Stimulated activated CD4-positive, alpha-beta T cell treated with anti-CD3 and anti-CD28 coated beads, TNF-alpha, amount 100 ng/mL, for 48 hours (primary cell): ENCODE measurements at places on chromosomes 11 and 22.

DNA sequence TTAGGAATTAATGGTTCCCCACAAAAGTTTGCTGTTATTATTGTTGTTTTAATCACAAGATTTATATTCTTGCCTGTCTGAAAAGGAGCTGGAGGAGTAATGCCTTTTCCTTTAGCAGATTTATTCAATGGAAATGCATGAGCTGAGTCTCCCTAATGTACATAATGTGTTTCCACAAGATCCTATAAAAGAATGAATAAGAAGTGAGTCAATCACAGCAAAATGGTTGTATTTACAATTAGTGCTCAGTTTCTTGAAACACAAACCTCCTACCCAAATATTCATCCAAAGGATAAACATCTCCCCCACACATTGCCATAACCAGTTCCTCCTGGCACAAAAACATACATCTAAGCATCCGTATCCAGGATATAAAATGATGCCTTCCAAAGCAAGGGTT, 33.3 kb downstream of the ME3 start:
- no peak for DNase-seq

- DNase-seq, result no peak
Observed at GRCh38 chr11:66789097-66789890, 53.9 kb upstream of the RCE1 start.

- no peak for DNase-seq
Observed at GRCh38 chr11:115939731-115940421, 435.7 kb upstream of the CADM1 start.

DNA sequence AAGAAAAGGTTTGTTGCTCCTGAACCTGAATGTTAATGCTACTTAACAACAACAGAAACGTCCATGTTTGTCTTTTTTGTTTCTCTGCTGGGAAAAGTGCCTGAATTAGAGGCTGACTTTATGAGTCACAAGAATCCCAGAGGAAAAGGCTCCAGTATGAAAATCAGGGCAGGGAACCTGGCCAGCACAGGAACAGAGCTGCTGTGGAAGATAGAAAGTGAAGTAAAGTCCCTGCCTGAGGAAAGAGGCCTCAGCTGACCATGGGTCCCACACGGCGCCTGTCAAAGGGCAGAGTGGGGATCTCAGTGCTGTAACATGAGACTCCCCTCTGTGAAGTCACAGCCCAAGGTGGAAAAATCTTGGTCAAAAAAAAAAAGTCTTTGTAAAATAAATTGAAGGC, 632.3 kb upstream of the CCDC90B start:
- no peak for DNase-seq

GRCh38 chr11:62865635-62866034, 15.1 kb upstream of the SLC3A2 start:
- no peak for DNase-seq

- no peak for DNase-seq
Observed at GRCh38 chr22:41222846-41223507, 17.8 kb downstream of the CHADL start.

- DNase-seq, result peak; percentile 40
Observed at GRCh38 chr11:131668500-131669400, 298.3 kb downstream of the NTM start.

GRCh38 chr11:69648679-69649575, 8.0 kb downstream of the CCND1 start:
- no peak for DNase-seq

DNA sequence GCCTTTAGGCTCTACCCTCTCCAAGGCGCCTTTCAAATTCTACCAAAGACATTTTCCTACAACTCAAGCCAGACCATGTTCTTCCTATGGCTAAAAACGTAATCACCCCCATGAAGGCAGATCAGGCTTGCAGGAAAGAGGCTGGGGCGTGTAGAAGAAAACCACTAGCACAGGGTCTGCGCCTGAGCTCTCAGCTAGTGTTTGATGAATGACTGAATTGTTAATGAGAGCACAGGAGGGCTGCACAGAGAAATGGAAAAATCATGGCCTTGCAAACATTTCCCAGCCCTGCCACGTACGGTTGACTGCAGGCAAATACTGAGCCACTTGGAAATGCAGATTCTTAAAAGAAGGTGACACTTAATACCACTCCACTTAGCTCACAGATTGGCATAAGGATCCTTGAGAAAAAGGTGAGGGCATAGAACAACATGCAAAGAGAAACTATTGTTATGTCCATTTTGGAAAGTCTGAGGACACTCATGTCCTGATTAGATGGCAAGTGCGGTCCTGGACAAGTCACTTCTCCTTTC, 148.6 kb downstream of the NXPE2 start:
- DNase-seq, result no peak

DNA sequence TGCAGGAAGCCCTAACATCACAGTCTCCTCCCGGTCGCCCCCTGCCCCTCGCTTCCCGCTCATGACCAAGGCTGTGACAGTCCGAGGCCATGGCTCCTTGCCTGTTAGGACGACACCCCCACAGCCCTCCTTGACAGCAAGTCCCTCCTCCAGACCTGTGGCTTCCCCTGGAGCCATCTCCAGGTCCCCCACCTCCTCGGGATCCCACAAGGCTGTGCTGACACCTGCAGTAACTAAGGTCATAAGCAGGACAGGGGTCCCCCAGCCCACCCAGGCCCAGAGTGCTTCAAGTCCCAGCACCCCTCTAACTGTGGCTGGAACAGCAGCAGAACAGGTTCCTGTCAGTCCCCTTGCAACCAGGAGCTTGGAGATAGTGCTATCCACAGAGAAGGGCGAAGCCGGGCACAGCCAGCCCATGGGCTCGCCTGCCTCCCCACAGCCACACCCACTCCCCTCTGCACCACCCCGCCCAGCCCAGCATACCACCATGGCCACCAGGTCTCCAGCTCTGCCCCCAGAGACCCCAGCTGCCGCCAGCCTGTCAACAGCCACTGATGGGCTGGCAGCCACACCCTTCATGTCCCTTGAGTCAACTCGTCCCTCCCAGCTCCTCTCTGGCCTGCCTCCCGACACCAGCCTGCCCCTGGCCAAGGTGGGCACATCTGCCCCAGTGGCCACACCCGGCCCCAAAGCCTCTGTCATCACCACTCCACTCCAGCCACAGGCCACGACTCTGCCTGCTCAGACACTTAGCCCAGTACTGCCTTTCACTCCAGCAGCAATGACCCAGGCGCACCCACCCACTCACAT, 63.2 kb downstream of the OTOG start:
- no peak for DNase-seq

GRCh38 chr11:128737704-128738103, 43.8 kb downstream of the FLI1 start:
- DNase-seq, result no peak

GRCh38 chr11:60098508-60098907, 10.0 kb downstream of the MS4A2 start:
- no peak for DNase-seq

- DNase-seq, result no peak
Observed at GRCh38 chr22:46578824-46579561, 41.2 kb upstream of the GRAMD4 start.

GRCh38 chr11:76770642-76771445, 12.3 kb upstream of the TSKU start:
- no peak for DNase-seq

DNA sequence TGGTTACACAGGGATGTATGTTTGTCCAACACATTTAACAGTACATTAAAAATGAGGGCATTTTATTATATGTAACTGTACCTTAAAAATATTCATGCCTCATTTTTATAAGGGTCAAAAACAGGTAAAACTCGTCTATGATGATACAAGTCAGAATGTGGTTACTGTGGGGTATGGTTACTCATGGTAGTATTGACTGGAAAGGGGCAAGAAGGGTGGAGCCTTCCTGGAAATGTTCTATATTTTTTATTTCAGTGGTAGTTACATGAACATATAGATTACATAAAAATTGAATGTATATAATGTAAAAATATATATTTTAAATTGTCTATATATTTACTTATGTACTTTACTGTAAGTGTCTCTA, 99.8 kb downstream of the STIM1 start:
- no peak for DNase-seq

GRCh38 chr11:68322052-68322430, 9.7 kb downstream of the LRP5 start:
- no peak for DNase-seq

DNA sequence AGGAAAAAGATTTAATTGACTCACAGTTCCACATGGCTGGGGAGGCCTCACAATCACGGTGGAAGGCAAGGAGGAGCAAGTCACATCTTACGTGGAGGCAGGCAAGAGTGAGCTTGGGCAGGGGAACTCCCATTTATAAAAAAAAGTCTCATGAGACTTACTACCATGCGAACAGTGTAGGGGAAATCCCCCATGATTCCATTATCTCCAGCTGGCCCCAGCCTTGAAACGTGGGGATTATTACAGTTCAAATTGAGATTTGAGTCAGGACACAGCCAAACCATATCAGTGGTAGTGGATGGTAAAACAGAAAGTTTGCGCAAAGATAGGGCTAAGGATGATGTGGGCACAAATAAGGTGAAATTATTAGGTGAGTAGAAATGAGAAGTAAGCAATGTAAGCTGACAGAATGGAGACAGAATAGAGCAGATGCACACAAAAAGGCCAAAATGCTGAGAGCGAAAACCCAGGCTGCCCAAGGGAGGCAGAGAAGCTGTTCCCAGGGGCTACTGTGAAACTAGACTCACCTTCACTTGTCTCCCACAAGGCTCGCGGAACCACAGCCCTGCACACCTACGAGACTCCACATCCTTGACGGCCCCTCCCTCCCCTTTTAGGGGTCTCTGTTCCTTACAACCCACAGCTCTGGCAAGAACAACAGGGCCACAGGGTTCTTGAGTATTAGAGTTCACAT, 377.6 kb downstream of the CADM1 start:
- DNase-seq, result no peak
